ENCODE measurements at places on chromosomes 2 and 18.

GRCh38 chr2:122096761-122097160 is 341.3 kb downstream of the TSN start:
- DNase-seq = no peak

DNA sequence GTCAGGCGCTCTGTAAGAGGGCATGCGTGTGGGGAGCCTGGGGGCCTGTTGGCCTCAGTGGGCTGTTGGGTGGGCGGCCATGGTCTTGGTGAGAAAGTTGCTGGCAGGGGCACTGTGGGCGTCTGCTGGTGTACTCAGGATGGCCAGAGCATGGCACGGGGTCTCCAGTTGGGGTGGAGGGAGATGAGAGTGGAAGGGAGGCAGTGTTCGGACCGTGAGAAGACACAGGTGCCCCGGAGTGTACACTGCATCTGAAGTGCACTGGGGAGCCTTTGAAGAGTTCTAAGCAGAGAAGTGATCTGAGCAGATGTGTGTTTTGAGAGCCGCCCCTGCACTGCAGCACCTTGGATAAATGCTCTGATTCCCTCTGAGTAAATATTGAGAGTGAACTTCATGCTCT is 150.8 kb downstream of the LDLRAD4 start:
- no peak for DNase-seq

DNA sequence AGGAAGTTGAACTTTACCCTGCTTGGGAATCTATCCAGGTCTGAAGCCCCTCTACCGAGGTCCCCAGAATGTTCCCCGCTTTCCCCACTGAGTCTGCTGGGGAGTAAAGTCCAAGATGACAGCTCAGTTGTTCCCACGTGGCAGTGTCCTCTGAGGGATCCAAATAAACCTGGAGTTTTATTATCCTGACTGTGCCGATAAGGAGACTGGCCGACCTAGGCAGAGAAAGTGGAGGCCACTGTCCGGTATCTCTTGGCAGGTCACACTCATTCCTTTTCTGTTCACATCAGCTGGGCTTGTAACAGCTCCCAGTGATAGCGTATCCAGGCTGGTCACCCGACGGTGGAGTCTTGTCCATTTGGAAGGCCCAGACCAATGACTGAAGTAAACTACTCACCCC is 27.5 kb upstream of the C18orf32 start:
- no peak for DNase-seq

- no peak for DNase-seq
Measured at GRCh38 chr2:46157072-46157965, 139.9 kb upstream of the EPAS1 start.

DNA sequence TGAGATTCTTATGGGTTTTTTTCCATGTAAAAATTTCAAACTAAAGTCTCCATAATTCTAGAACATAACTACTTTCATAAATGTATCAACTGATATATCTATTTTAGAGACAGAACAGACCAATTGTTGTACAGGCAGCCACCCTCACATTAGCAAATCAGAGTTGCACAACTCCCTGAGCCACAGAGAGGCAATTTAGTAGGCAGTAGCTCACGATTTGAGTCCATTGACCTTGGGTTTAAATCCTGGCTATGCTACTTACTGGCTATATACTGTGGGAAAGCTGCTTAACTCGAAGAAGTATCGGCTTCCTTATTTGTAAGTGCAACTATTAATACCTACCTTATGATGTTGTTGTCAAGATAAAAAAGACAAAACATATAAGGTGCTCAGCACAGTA is 16.2 kb downstream of the MTIF2 start:
- DNase-seq = no peak

DNA sequence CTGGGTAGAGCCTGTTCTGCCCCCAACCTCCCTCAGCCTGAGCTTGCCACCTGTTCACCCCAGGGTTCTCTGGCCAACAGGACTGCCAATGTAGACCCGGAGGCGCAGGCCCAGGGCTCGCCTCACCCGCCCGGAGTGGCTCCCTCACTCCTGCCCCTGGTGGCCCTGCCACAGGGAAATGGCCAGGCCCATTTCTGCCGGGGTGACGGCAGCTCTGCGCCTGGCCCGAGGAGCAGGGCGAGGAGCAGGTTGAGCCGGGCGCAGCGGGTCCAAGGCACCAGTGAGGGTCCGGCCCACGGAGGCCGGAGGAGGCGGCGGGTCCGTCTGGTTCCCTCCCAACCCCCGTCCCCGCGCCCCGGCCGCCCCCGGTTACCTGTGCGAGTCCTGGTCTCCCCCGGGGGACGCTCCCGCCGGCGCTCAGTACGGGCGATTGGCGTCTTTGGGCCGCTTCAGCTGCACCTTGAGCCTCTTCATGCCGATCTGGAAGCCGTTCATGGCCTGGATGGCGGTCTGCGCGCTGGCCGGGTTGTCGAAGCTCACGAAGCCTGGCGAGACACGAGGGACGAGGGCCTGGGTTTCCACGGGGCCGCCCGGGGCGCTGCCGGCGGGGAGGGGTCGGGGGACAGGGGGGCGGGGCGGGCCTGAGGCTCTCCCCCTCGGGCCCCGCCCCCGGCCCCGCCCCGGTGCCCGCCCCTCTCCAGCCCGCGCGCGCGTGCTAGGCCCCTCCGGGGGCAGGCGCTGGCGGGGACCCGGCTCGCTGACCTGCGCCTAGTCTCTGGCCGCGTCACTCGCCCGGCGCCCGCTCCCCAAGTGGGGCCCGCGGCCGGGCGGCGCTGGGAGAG is 312.0 kb downstream of the CELF4 start:
- DNase-seq = no peak

DNA sequence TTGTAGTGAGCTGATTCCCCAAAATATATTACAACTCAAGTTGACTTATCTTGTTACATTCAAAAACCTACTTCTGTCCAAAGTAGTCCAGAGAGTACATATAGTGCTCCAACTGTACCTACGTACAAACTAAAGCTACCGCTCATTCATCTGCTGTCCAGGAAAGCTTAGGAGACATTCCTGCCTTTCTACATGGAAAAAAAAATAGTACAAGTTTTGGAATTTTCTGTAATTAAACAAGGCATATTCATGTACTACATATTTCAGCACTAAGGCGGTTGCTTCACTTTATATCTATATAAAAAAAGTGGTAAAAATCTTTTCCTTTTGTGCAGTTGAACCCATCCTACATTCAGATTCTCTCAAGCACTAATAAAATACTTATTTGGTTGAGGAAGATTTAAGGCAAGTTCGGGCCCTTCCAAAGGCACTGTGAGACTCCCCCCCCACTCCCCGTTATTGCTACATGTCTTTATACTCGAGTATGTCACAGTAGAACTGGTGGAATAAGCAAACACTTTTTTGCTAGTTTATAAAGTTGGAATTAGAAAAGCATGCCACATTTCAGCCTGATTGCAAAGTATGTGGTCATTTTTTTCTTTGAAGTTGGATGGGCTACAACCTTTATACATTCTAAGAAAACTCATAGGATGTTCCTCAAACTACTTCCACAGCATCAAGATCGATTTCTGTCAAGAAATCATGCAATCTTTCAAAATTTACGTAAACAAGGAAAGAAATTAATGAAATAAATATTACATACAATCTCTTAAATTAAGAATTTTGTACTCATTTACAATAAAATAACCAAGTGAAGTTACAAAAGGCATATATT is 3.7 kb downstream of the ZFP36L2 start:
- DNase-seq = no peak

DNA sequence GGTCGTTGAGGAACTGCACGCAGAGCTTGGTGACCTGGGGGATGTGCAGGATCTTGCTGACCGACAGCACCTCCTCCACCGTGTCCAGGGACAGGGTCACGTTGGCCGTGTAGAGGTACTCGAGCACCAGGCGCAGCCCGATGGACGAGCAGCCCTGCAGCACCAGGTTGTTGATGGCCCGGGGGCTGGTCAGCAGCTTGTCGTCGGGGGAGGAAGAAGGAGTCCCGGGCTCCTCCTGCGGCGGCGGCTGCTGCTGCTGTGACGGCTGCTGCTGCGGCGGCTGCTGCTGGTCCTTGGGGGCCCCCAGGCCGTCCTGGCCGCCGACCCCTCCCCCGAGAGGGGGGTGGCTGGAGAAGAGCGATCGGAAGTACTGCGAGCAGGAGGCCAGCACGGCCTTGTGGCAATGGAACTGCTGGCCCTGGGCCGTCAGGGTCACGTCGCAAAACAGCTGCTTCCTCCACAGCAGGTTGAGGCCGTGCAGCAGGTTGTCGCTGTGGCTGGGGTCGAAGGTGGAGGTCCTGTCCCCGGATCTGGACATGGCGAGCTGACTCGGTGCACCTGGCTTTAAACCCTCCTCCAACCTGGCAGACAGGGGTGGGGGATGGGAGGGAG is 2.7 kb downstream of the KLHL14 start:
- DNase-seq = no peak

DNA sequence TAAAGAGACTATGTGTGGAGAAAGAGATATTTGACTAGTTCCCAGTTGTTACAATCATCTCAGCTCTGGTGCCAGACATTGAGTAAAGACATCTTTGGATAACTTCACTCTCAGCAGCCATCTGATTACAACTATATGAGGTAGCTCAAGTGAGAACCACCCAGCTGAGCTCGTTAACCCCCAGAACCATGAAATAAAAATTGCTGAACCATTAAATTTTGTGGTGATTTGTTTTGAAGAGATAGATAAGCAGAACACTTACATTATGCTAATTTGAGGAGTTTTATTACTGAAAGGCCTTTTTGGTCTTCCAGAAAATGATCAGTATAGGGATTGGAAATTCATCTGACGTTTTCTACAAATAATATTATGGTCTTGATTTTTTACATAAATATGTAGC is 101.1 kb downstream of the PMS1 start:
- DNase-seq = no peak

GRCh38 chr2:37583867-37584266 is 87.6 kb downstream of the CDC42EP3 start:
- DNase-seq = no peak

DNA sequence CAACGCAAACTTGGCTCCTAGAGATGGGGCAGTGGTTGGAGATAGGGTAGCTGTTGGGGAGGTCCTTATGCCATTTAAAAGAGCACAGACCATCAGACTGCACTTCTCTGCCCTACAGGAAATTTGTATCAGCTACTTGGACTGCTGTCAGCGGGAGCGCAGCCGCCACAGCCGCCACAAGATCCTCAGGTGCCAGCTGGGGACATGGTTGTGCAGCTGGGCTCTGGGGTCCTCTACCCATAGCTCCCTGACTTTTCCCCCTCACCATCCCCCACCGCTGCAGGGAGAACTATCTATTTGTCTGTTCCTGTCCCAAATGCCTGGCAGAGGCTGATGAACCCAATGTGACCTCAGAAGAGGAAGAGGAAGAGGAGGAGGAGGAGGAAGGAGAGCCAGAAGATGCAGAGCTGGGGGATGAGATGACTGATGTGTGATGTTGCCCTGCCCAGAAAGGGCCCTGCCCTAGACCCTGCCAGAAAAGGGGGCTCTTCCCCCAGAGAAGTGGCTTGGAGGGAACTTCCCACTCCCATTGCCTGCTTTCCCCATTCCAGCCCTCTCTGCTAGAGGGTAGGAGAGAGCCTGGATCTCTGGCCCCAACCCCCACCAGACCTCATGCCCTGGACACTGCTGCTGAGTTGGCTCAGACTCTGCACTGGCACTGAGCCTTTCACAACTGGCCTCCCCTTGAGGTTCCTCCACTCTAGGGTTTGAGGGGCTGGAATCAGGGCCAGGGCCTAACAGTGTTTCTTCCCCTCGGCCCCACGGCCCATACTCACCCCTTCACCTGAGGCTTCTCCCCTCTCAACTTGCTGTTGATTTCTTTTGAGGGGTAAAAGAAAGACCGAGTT is 7.3 kb downstream of the PRADC1 start:
- DNase-seq = no peak

GRCh38 chr18:35089891-35090550 is 48.8 kb downstream of the MAPRE2 start:
- DNase-seq = no peak

DNA sequence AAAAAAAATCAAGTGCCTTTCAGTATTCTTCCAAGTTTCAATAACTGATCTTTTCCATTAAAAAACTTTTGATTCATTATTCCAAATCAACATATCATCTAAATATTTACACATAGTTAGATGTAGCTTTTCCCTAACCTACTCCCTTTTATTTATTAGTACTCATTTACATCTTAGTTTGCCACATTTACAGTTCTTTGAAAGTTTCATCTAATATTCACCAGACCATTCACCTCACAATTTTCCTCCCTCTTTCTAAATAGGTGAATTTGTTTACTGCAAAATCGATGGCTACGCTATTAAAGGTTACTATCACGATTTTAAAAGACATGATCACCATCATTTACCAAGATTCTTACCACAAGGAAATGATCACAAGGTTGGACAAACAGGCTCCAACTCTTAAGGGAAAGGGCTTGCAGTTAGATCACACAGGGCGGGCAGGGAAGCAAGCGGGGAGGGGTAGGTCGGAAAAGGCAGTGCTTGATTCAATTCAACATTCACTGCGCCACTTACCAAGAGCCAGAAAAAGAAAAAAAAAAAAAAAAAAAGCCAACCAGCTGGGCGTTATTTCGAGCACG is 654 bp upstream of the MARCHF7 start:
- no peak for DNase-seq

GRCh38 chr2:221465776-221466175 is 106.3 kb downstream of the EPHA4 start:
- no peak for DNase-seq

DNA sequence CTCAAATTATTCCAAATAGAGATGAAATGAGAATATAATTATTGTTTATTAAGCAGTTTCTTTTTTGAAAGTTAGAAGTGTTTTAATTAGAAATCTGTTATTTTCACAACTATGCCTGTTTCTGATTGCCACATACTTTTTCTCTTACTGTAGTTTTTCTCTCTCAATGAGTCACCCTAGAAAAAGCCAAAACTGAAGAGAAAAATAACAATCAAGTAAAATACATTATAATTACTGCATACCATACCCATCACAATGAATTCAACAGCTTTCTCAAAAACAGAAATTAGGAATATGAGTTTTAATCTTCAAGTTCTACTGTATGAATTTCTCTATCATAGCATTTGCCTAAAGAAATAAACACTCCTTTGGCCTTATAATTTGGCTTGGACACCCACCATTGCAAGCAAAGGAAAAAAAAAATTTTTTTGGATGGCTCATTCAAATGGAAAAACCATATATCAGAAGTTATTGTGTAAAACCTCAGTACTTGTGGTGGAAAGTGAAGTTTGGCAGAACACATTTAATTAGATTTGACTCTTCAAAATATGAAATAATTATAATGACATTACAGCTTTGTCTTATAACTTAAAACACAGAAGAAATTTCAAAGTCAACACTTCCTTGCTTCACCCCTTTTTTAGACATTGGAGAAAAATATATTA is 138.5 kb downstream of the DYM start:
- DNase-seq = no peak

- DNase-seq = peak; percentile 70
Measured at GRCh38 chr2:230793572-230794359, 71.0 kb upstream of the ITM2C start.

GRCh38 chr2:203728321-203728720 is 21.9 kb downstream of the CD28 start:
- no peak for DNase-seq

- DNase-seq = no peak
Measured at GRCh38 chr2:59653164-59653563, 900.3 kb downstream of the BCL11A start.

Data from breast epithelium (tissue), 4 donors.